ENCODE measurements at places on chromosomes 6 and 20. TPM values are rescaled to one million over a fixed set of nuclear protein-coding genes. Genes with fewer than 3 reads are reported as not detected.

The USP49 gene
- total RNA-seq, result 1.7 TPM

The COL9A3 gene
- total RNA-seq, result 0.58 TPM

The LHFPL5 gene
- not detected for total RNA-seq

The RAET1E gene
- total RNA-seq, result 2.6 TPM

The ENPP5 gene
- not detected for total RNA-seq

The MATN4 gene
- 0.08 TPM for total RNA-seq

The PKIB gene
- total RNA-seq, result 0.66 TPM

The PXT1 gene
- not detected for total RNA-seq

The ADGRF1 gene
- total RNA-seq, result not detected

The MCUR1 gene
- 12.0 TPM for total RNA-seq

The DDX27 gene
- 64.1 TPM for total RNA-seq

The OTOR gene
- total RNA-seq, result not detected

All from A549 treated with CpdA at 1 μM for 4 hours (cell line).